ENCODE measurements at places on chromosomes 16 and 17.

GRCh38 chr17:6574687-6575595, 18.6 kb upstream of the PITPNM3 start:
- peak; percentile 95 for DNase-seq

DNA sequence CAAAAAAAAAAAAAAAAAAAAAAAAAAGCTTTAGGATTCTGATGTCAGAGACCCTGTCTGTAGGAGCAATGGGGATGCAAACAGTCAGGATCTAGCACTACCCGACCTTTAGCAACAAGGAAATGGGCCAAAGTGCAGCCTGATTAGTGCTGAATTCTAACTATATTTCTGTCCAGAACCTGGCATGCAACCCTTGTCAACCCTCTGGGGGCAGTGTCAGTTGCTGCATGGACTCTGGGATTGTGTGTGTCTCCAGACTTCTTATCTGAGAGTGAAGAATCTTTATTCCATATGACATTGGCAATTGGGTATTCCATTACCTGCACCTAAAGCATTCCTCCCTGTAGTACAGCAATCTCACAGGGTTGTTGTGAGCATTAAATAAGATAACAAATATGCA, 120.3 kb upstream of the CRHR1 start:
- DNase-seq: no peak

DNA sequence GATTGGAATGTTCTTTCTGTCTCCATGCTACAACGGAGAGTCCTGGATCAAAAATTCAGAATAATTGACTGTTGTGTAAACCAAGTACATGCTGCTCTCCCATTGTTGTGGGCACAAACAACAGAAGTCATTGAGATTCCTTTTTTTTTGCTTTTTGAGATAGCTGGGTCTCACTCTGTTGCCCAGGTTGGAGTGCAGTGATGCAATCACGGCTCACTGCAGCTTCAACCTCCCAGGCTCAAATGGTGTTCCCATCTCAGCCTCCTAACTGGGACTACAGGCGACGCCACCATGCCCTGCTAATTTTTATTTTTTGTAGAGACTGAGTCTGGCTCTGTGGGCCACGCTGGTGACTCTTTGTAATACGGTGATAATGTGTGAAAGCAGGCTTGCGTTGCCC, 24.5 kb downstream of the NDE1 start:
- DNase-seq: no peak

GRCh38 chr17:75542728-75543336, 17.3 kb downstream of the LLGL2 start:
- DNase-seq: no peak

- no peak for DNase-seq
These were observed 1622.3 kb downstream of the CDH8 start for GRCh38 chr16:60413969-60414368.

Data from inflammatory macrophage treated with lipopolysaccharide for 4 hours (primary cell).